GM12878 (cell line): ENCODE measurements at places on chromosomes 3 and 15.

DNA sequence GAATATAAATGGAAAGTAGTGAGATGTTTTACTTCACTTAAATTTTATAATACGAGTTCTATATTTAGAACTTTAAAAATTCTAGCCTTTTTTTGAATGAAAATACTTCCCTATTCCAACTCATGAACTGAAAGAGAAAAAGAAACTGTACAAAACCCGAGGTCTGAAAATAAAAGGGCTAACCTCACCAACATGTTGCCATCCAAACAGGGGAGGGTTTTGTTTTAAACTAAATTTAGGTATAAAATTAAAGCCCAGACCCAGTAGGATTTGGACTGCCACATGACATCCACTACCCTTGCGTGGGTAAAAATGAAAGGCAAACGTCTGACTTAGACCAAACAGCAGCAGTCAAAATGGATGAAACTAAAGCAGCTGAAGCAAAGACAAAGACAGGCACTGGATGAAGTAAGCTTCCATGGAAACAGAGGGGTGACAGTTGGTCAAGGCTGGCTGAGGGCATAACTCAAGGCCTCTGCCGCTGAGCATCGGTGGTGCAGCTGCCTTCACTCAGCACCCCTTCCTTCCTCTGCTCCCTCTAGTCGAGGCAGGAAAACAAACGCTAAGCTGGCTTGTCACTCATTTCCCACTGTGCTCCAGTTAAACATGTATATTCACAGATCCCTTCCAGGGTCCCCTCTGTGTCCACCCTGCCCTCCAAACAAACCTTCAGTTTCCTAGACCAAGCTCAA lies 58.1 kb downstream of the TM4SF4 start:
- DNase-seq: no peak

- no peak for DNase-seq
These were observed 364.9 kb downstream of the AGBL1 start for GRCh38 chr15:86444527-86444926.

GRCh38 chr15:65189102-65189740 lies 4.1 kb upstream of the CLPX start:
- no peak for DNase-seq

DNA sequence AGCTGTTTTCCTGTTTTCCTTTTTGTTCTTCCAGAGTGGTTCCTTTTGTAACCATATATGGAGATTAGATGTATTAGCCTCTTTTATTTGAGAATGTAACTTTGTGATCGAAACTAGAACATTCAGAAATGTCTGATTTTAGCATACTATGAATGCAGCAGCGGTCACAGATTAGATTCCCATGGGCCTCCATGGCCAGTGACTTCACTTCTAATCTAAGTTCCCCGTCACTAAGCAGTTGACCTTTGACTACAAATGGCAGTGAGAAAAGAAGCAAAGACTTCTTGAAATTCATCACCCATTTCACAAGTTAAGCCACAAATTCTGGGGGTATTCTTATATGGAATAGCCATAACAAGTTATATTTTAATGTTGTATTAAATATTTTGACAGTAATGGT lies 114.6 kb upstream of the FLNB start:
- no peak for DNase-seq

GRCh38 chr3:181752202-181752671 lies 40.5 kb downstream of the SOX2 start:
- DNase-seq: no peak
